BJ (cell line): ENCODE measurements at places on chromosomes 5 and 9.

GRCh38 chr9:132241840-132242620 is 80.2 kb downstream of the NTNG2 start:
- no peak for DNase-seq

GRCh38 chr5:143131972-143132371 is 271.5 kb downstream of the NR3C1 start:
- no peak for DNase-seq

- DNase-seq = no peak
Observed at GRCh38 chr5:132500931-132501628, 10.5 kb upstream of the IRF1 start.

DNA sequence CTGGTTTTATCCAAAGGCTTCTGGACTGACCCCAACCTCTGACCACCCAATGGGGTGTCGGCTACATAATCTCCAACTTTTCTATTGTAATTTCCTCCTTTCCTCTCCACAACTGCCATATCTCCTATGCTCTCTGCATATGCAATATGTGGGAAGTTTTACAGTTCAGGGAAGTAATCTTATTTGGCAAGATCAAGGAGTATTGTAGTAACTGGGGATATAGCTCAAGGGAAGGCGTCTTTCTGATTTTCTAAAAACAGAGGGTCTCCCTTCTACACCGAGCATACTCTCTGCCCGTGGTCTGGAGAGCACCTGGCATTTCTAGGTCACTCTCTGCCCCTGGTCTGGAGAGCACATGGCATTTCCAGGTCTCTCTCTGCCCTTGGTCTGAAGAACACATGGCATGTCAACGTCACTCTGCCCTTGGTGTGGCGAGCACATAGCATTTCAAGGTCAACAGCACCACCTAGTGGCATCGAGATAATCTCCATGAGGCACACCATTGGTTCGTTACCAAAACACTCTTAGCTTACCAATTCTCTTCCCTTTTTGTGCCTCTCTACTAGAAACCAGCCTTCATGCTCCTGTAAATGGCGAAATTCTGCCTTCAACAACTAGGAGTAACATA is 616.4 kb upstream of the NUDT12 start:
- DNase-seq = no peak

GRCh38 chr5:78661044-78661443 is 12.5 kb upstream of the LHFPL2 start:
- DNase-seq = no peak

- DNase-seq = no peak
Observed at GRCh38 chr5:2534970-2535369, 216.5 kb downstream of the IRX2 start.

GRCh38 chr5:37701868-37702267 is 138.0 kb downstream of the GDNF start:
- no peak for DNase-seq

DNA sequence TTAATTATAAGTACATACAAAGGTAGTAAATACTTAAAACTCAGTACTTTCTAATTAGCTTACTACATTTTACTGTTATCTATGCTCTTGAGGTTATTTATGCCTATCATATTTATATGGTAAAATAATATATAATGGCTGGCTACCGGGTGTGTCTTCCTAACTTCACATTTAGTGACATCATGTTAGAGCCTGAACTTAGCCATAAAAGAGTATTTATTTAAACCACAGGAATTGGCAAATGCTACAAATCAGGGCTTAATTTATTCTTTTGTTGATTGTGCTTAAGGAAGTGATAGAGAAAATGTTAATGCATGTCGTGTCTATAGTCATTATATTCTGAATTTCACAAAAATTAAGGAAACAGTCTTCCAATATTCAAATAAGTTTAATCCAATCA is 73.1 kb downstream of the NDUFAF2 start:
- DNase-seq = no peak

- peak; percentile 92 for DNase-seq
Observed at GRCh38 chr9:26175264-26175663, 497.0 kb upstream of the TUSC1 start.
